Effector CD4-positive, alpha-beta T cell (primary cell): ENCODE measurements at places on chromosomes 5 and 9.

DNA sequence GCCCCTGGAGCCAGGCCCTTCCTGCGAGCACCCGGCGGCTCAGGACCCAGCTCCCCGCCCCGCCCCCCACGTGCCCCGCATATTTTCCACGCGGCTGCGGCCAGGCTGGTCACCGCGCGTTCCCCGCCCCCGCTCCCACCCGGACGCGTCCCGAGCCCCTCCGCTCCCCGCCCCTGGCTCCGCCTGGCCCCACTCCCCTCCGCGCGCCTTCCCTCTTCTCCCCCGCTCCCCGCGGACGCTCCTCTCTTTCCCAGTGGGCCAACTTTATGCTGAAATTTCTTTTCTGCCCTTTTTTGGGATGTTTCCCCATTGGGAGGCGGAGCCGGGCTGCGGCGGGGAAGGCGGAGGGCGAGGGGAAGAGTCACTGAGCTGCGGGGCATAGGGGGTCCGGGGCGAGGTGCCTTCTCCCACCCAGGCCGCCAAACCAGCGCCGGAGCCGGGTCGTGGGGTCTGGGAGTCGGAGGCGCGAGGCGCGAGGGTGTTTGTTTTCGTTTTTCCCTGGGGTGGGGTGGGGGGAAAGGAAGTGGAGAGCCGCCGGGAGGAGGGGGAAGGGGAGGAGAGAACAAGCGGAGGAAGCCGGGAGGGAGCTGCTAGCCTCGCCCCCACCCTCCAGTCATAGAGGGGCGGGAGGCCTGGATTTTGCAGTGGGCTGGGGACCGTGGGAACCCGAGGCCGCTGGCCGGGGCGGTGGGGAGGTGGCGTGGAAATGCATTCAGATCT lies 1.0 kb upstream of the TPM2 start:
- DNase-seq: no peak

DNA sequence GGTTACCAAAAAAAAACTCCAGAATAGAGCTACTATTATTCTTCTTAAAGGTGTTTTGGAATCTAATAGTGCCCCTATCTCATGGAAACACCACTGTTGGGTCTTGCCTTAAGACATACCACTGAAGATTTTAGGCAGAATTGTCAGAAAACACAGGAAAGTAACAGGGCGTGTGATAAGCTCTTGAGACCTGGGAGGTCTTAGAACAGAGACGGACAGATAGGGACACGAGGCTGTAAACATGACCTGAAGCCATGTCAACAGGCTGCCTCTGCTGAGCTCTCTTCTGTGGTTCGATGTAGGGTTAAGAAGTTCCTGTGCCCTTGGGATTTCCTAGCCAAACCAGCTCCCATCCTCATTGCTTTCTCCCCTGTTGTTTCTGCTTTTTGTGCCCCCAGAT lies 69.3 kb downstream of the CTSL start:
- no peak for DNase-seq

DNA sequence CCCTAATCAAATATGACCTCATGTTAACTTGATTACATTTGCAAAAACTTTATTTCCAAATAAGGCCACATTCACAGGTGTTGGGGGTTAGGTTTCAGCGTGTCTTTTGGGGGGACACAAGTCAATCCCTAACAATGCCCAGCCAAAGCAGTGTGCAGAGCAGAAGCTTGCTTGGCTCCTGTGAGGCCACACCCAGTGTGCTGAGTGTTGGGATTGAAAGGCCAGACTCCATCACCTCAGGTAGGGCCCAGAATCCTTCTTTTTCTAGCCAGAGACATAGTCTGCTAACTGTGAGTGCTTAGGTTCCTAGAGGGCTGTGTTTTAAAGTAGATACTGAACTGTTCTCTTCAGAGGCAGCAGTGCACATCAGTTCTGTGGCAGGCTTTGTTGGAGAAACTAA lies 27.9 kb downstream of the KDM4C start:
- DNase-seq: no peak

DNA sequence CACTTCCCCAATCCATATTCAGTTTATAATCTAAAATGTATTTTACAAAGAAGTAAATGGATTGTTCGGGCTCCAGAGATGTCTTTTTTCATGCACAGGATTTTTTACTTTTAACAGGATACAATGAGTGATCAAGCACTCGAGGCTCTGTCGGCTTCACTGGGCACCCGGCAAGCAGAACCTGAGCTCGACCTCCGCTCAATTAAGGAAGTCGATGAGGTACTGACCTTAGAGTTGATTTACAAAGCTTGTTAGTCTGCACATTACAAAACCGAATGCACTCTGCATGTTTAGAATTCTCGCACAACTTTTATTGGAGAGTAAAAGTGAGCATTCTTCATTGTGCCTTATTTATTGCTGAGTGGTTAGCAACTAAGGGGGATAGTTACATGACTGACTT lies 65.2 kb downstream of the ERAP1 start:
- no peak for DNase-seq

DNA sequence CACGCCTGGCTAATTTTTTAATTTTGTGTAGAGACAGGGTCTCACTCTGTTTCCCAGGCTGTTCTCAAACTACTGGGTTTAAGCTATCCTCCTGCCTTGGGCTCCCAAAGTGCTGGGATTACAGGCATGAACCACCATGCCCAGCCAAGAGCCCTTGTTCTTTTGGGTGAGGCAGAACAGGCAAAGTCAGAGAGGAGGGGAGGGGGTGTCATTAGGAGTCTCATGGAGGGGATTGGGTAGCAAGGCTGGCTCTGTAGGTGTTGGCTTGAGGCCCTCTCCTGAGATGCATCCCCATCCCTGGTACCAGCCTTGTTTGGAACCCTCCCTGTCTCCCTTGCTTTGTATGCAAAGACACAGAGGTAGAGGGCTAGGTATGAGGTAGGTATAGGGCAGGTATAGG lies 24.1 kb downstream of the GSN start:
- DNase-seq: no peak

DNA sequence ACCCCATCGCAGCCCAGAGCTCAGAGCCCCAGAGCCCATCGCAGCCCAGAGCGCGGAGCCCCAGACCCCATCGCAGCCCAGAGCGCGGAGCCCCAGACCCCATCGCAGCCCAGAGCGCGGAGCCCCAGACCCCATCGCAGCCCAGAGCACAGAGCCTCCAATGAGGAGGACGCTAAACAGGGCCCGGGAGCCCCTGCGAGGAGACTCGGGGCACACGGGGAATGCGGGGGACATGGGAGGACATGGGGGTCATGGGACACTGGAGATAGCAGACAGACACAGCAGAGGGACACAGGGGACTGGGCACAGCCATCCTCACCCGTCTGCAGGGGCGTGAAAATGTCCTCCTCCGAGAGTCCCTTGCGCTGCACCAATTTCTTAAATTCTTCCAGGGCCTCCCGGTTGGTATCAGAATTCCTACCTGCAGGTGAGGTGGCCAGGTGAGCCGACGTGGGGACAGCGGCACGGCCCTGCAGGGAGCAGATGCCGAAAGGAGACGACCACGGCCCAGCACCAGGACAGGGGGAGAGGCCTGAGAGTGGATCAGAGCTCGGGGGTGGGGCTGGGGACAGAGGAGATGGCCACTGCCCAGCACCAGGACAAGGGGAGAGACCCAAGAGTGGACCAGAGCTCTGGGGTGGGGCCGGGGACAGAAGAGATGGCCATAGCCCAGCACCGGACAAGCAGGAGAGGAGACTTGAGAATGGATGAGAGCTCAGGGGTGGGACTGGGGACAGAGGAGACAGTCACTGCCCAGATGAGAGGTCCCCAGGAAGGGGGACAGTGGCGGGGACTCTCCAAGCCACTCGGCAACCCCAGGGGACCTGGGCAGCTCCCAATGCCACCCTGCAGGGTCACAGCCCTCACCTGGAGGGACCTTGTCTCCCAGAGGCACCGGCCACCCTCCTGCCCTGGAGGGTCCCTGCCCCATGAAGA lies 2.8 kb downstream of the OBP2B start:
- DNase-seq: no peak

DNA sequence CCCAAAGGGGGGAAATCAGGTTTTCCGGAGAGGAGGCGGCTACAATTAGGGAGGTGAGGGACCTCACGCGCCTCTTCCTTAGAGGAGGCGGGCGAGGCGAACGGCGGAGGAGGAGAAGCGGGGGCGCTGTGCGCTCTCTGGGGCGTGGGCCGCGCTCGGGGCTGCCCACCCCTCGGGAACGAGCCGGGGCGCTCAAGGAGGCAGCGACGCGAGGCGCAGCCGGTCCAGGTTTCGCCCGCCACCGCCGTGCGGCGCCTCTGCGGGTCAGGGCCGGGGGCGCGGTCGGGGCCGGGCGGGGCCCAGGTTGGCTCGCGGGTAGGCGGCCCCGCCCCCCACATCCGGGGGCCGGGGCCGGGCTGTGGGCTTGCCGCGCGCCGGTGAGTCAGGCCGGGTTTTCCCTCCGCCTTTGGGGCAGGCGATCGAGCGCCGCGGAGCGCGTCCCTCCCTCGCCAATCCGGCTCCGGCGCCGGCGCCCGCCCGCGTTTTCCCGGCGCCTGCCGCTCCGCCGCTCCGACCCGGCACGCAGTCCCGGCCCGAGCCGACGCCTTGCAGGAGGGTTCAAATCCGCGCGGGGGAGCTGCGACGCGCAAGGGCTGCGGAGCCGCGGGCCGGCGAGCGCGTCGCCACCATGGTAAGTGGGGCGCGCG lies at the start of gene N4BP3:
Gene N4BP3, plus strand, starts transcription at position 392 of the 647 bp plus-strand sequence. CDS start 6,052 bp downstream, outside the sequence.
- DNase-seq: peak; percentile 67

DNA sequence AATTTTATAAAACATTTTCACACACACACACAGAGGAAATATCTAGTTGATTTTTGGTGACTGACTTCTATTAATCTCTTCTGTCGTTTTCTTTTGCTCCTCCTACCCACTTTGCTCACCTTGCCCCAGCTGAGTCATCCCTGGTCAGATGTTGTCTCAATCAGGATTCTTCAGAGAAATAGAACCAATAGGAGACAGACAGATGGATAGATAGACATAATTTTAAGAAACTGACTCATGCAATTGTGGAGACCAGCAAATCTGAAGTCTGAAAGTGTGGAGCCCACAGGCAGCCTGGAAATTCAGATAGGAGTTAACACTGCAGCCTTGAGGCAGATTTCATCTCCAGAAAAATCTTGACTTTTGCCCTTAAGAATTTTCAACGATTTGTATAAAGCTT lies 37.0 kb upstream of the PIK3R1 start:
- DNase-seq: no peak

GRCh38 chr5:29587832-29588231 lies 1605.7 kb upstream of the CDH6 start:
- DNase-seq: no peak

DNA sequence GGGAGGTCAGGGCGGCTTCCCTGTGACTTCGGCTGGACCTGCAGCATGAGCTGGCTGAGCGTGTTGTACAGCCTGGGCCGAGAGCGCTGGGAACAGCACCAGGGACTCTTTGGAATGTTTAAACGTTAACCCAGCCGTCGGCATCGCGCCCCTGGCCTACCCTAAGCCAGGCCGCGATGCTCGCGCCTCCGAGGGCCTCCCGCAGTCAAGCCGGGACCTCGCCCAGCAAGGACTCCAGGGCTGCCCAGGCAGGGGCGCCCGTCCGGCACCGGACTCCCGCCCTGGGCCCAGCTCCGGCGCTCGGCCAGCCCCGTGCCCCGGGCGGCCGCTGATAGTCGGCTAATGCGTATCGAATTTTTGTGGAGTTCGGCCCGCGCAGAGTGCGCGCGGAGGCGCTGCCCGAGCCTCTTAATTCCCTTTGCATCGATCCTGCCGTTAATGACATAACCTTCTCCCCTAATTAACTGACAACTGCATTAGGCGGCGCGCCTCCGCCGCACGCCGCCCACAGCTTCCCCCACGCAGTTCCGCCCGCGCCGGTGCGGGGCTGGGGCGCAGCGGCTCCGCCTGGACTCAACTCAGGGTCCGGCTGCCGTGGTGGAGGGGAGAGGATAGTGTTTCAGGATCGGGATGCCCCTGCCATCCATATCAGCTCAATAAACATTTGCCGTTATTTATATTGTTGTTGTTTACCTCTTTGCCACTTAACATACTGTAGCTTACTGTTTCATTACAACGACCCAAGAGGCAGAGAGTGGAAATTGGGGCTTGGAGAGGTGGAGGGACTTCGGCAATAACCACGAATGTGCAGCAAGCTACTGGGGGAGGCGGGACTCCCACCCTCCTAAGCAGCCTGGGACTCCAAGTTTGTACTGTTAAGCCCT lies 28.8 kb upstream of the CDC23 start:
- no peak for DNase-seq

DNA sequence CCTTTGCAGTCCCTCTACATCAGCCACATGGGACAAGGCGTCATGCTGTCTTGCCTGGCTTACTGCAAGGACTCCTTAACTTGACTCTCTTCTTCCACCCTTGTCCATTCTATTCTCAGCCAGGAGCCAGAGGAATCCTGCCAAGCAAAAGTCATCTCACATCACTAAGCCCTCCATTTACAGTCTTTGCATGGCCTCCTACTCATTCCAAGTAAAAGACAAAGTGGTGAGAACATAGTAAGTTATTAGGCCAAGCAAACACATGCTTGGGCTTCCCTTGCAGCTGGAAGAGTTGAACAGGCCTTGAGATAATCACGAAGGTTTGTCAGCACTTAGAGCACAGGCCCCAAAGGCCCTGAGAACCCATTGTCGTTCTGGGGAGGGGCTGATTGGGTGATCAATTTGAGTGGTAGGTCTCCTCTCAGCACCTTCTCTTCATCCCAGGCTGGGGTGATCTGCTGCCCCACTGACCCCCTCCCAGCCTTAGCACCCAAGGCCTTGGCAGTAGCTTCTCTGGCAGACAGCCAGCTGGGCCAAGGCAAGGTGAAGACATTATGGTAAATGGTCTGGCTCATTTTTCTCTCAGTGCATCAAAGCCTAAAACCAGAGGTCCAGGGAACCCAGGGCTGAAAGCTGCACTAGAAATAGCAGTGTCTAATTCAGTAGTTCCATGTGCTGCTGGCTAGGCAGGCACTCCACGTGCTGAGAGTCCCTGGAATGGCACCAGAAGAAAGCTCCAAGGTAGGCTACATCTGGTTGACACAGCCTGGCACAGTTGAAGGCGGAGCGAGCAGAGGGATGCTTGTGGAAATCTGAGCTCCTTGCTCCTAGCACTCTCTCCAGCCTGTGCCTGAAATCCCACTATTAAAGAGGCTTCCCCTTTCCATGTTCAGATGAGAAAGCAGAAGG lies 121.4 kb downstream of the ASTN2 start:
- no peak for DNase-seq

DNA sequence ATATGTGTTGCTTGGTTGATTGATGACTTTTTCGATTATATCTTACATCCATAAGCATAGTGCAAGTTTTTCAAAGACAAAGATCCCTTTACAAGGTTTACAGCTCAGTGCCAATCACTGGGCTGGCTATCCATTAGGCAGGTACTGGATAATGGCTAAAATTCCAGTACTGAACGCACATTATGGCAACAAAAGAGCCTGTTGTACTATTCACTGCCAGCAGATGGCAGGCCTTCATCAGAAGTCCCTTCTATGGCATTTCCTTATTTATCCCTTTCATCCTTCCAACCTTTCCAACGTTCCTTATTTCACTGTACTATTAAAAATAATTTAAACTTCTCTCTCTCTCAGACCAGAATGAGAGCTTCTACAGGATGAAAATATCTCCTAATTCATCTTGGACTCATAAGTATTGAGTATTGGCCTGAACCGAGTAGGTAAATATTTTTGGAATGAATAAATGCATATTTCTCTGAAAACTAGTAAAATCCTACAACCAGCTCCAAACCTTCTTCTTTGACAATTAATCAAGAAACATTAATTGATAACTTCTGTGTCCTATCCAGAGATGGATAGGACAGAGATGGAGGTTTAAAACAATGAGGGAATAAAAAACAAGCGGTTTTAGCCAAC lies 6.7 kb upstream of the WNT8A start:
- DNase-seq: peak; percentile 44

GRCh38 chr5:89991592-89991991 lies 418.0 kb downstream of the CETN3 start:
- no peak for DNase-seq

- no peak for DNase-seq
Measured at GRCh38 chr5:127358740-127359139, 68.1 kb downstream of the MEGF10 start.
